ENCODE measurements at places on chromosomes 7 and 10. TPM values are rescaled to one million over a fixed set of nuclear protein-coding genes. Genes with fewer than 3 reads are reported as not detected.
A peak's percentile ranks its signal among the peaks of the same experiment; 100 is the strongest.

GRCh38 chr10:89869180-89869579, 167.8 kb downstream of the KIF20B start:
- H3K36me3 ChIP-seq, result no peaks in the 10 kb centered on the region
- H3K27ac ChIP-seq, result no peak overlapping the region
- H3K4me3 ChIP-seq, result no peak overlapping the region
- no peak for DNase-seq

DNA sequence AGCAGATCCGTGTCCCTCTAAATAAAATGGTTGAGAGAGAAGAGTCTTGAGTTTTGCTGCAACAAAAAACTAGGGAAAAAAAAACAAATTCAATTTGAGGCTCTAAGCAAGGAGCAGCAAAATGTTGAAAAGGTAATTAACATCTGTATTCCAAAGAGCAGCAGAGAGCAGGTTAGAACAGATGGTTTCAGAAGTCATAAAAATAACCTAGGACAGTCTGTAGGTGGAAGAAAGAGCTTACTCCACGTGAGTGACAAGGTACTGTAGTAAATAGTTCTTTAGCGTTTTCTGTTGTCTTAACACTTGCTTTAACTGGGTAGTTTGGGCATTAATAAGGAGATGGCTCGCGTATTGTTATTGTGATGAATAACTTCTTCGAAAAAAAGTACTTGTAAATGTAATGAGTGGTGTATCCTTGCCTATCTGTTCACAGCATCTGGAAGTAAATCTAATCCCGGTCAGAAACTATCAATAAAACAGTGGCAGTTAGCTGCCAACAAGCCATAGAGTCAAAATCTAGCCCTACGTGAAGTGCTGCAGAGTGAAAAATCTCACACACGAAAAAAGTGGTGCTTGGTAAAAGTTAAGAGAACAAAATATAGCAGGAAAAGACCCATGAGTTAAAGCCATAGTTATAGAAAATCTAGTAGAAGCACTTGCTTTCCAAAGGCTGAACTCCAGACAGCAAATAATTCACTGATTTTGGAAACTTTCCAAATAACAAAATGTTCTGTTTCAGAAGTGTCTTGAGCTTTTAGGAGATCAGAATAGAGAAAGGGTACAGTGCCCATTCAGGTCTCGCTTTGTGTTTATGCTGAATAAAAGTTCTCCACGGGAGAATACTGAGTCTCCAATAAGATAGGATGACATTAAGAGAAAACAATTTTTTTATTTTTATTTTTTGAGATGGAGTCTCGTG, 49.3 kb upstream of the PARD3 start:
- DNase-seq, result no peak
- no peaks in the 10 kb centered on the region for H3K36me3 ChIP-seq
- H3K27ac ChIP-seq, result no peak overlapping the region
- no peaks in the 10 kb centered on the region for H3K27me3 ChIP-seq
- peaks cover 1% of the 10 kb centered on the region for H3K4me1 ChIP-seq
- no peak overlapping the region for H3K4me3 ChIP-seq

DNA sequence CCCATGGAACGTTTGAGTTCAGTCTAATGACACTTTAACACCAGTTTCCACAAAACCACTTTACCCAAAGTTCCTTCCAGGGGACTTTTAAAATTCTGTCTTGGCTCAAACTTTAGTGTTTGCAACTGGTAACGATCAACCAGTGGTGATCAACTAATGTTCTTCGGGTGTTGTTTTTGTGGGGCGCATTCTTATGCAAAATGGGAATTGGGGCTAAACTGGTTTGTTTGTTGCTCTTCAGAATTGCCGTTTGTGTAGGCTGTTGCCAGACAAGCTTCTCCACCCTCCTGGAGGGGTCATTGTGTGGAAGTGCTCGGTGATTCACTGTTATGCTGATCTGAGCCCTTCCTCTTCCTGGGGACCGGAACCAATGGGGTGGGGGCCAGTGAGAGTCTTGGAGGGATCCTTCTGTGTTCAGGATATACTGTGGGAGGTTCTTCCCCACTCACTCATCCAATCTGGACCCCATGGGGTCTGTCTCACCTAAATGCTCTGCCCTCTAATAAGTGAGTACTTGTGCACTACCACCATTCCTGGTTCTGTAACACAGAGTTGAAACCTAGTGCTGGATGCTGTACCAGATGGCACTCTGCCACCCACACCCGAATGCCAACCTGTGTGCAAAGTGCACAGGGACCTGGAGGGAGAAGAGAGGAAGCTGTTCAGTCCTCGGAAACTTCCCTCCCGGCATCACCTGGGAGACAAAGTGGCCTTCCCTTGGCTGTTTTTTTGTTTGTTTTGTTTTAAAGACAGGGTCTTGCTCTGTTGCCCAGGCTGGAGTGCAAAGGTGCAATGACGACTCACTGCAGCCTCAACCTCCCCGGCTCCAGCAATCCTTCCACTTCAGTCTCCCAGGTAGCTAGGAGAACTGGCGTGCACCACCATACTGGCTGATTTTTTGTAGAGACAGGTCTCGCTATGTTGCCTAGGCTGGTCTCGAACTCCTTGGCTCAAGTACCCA, 2.1 kb downstream of the NFE2L3 start:
- peak overlapping the region; percentile 99 for H3K27ac ChIP-seq
- peaks cover 63% of the 10 kb centered on the region for H3K4me1 ChIP-seq
- peak; percentile 83 for DNase-seq
- peaks cover 1% of the 10 kb centered on the region for H3K27me3 ChIP-seq
- H3K4me3 ChIP-seq, result peak overlapping the region; percentile 93
- peaks cover 41% of the 10 kb centered on the region for H3K36me3 ChIP-seq

The NFE2L3 gene
- 67.8 TPM for total RNA-seq

The TMEM196 gene
- not detected for total RNA-seq

DNA sequence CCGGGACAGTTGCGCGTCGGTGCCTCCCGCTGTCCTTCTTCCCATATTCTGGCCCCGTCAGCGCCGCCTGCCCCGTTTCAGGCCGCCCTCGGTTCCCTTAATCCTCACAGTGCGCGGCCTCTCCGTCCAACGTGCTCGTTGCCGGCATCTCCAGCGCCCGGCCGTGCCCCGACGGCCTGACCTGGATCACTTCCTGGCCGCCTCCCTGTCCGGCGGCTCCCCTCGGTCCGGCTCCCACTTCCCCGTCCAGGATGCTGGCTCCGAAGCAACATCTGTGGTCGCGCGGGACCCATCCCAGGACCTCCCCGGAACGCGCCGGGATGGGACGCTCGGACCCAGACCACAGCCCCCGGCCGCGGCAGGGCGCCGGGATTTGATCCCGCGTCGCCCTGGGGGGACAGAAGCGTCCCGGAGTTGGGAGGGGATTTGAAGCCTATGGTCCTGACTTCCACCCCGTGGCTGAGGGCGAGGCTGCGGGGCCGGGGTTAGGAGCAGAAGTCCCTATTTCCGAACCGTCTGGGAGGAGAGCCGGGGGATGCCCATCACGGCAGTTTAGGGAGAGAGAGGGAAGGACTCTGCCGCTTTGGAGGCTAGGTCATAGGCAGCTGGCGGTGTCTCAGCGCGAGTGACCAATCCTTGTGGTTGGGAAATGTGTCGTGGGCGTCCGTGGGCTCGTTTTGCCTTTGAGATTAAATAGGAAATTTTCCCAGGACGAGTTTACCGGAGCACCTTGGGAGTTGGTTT, 53.8 kb downstream of the KCTD7 start:
- H3K27ac ChIP-seq, result peak overlapping the region; percentile 92
- no peak for DNase-seq
- H3K4me3 ChIP-seq, result peak overlapping the region; percentile 93
- H3K27me3 ChIP-seq, result no peaks in the 10 kb centered on the region

DNA sequence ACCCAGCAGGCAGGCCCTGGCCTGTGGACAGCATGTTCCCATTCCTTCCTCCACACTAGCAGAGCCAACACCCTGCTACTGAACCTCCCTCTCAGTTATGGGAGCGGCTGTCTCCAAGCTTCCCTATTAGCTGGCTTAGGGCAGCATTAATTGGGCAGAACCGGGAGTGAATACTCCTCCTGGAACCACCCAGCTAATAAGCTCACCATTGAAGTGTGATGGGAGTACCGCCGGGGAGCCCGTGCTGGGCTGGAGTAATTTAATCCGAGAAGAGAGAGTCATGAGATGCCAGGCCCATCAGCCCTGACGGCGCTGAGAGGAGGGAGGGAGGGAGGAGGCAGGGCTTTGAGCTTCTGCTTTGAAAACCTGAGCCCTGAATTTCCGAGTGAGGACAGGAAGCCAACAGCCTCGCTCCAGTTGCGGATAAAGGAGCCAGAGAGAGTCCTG, 31.8 kb upstream of the ELFN1 start:
- no peak overlapping the region for H3K4me3 ChIP-seq
- H3K27me3 ChIP-seq, result peaks cover 2% of the 10 kb centered on the region
- DNase-seq, result no peak

The CUX1 gene
- 31.5 TPM for total RNA-seq

The MLXIPL gene
- not detected for total RNA-seq

GRCh38 chr7:47488201-47488968, 93.5 kb downstream of the TNS3 start:
- H3K36me3 ChIP-seq, result no peaks in the 10 kb centered on the region
- H3K4me1 ChIP-seq, result peaks cover 7% of the 10 kb centered on the region
- H3K27me3 ChIP-seq, result no peaks in the 10 kb centered on the region
- no peak overlapping the region for H3K4me3 ChIP-seq
- H3K27ac ChIP-seq, result no peak overlapping the region

- no peaks in the 10 kb centered on the region for H3K4me1 ChIP-seq
- no peak overlapping the region for H3K27ac ChIP-seq
- H3K27me3 ChIP-seq, result peaks cover 3% of the 10 kb centered on the region
- no peak for DNase-seq
- no peak overlapping the region for H3K4me3 ChIP-seq
Observed at GRCh38 chr7:142248-142941, 50.0 kb upstream of the FAM20C start.
